ENCODE measurements at places on chromosomes 5 and 9.

DNA sequence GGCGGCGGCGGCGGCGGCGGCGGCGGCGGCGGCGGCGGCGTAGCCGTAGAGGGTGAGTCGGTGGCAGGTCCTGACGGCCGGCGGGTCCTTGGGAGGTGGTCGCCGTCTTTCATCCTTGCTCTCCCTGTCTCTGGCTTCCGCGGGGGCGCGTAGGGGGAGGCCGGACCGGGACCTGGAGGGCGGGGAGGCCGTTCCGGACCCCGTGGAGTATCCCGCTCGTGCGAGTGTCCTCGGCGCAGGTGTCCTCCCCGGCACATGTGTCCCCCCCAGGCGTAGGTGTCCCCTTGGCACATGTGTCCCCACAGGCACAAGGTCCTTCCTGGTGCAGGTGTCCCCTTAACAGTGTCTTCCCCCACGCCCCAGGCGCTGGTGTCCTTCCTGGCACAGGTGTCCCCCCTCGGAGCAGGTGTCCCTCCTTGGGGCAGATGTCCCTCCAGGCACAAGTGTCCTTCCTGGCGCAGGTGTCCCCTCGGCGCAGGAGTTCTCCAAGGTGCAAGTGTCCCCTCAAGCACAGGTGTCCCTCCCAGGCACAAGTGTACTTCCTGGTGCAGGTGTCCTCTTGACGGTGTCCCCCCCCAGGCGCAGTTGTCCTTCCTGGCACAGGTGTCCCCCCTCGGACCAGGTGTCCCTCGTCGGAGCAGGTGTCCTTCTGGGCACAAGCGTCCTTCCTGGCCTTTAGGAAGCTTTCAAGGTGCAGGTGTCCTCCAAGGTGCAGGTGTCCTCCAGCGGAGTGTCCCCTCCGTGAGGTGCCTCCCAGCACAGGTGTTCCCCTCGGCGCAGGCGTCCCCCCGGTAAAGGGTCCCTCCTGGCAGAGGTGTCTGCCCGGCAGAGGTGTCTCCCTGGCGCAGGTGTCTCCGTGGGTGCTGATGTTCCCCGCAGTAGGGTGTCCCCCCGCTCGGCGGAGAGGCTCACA, 519 bp downstream of the EXOC3 start:
- DNase-seq: no peak

DNA sequence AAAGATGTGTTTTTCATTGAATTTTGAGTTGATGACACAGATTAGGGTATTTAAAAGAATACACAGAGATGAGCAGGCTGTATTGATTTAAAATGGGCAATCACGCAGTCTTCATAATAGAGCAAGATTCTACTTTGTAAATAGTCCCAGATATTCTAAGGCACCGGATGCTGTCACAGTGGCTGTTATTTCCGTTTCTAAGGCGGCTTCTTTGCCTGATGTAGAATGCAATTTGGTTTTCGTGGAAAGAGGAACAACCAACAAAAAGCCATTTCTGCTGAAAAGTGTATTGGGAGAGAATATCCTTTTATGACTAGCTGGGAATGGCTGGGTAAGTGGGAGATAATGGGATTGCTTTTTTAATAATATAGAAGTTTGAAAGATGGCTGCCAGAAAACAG, 17.5 kb downstream of the PRKACG start:
- DNase-seq: no peak

- DNase-seq: no peak
These were observed 138.5 kb downstream of the SPOCK1 start for GRCh38 chr5:137360607-137361006.

- DNase-seq: no peak
These were observed 46.8 kb downstream of the CHSY3 start for GRCh38 chr5:129951039-129951438.

DNA sequence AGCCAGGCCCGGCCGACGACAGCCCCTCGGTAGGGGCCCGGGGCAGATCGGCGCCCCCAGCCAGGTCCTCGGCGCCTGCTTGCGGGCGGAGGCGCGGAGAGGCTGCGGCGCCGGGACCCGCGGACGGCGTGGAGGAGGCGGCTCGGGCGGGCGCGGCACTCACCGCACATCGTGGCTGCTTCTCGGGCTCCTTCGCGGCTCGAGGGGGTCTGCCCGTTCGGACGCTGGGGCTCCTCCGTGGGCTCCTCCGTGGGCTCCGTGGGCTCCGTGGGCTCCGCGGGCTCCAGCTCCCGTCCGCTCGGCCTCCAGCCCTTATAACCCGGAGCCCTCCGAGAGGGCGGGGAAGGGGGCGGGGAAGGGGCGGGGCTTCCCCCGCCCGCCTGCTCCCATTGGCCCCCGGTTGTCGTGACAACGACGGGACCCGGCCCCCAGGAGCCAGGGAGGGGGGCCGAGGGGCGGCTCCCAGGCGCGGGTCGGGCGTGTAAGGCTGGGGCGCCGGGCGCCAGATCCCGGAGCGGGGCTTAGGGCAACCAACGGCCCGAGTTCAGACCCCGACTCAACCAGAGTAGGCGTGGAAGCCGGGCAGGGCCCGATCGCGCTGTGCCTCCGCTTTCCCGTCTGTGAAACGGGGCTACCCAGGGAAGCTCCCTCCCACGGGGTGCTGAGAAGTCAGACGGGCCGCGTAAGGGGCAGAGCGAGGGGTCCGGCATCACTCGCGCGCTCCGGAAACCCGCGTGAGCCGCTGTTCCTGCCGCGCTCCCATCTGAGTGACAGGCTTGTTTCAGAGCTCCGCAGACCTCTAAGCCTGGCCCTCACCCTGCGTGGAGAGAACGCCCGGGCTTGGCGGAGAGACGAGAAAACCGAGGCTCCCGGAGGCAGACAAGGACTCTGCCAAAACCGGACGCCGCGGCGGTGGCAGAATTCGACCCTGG, at the start of gene GFPT2:
GFPT2 (minus strand) TSS at position 289 of the 932 bp plus-strand sequence; CDS start at position 170, 119 bp downstream.
- DNase-seq: peak; percentile 55

- DNase-seq: no peak
These were observed 157.1 kb upstream of the CDH6 start for GRCh38 chr5:31036411-31036810.

GRCh38 chr5:178113141-178113787, at the start of gene N4BP3:
Gene N4BP3, plus strand, starts transcription at chr5:178113532. Its CDS starts 6,052 bp downstream, at chr5:178119584.
- DNase-seq: peak; percentile 59

- no peak for DNase-seq
These were observed 27.4 kb upstream of the F2RL1 start for GRCh38 chr5:76791461-76791860.

DNA sequence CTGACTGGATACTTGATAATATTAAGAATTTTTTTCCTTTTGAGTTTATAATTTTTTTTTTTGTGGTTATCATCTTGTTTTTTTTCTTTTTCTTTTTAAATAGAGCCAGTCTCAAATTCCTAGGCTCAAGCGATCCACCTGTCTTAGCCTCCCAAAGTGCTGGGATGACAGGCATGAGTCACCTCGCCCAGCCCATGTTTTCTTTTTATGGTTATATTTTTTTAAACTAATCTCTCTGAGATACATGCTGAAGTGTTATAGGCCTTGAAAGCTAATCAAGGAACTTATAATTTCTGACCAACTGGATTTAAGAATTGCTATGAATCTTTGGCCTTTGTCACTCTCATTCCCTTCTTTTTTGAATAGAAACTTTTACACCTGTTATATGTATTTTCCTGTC, 6.8 kb upstream of the AMACR start:
- no peak for DNase-seq
